ENCODE measurements at places on chromosomes 2 and 18.

- H3K4me3 ChIP-seq = no peak overlapping the region
- DNase-seq = no peak
- no peaks in the 10 kb centered on the region for H3K4me1 ChIP-seq
- no peak overlapping the region for H3K27ac ChIP-seq
Measured at GRCh38 chr18:36096955-36097354, 29.6 kb upstream of the RPRD1A start.

DNA sequence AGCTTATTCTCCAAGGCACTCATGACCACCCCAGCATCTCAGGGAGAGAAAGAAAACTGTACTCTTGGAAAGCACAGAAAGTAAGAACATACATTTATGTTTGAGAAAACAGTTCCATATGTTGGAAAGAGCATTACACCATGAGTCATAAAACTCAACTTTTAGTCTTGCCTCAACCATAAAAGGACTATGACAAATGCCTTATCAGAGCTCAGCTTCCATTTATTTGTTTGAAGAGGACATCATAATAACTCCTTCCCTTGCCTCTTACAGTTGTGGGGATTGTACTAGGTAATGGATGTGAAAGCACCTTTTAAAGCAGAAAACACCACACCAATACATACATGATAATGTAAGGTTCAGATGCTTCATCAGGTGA lies 370.8 kb downstream of the LNPK start:
- no peak overlapping the region for H3K4me3 ChIP-seq
- no peak overlapping the region for H3K27ac ChIP-seq
- no peaks in the 10 kb centered on the region for H3K27me3 ChIP-seq
- no peaks in the 10 kb centered on the region for H3K4me1 ChIP-seq
- no peaks in the 10 kb centered on the region for H3K36me3 ChIP-seq
- no peak for DNase-seq

DNA sequence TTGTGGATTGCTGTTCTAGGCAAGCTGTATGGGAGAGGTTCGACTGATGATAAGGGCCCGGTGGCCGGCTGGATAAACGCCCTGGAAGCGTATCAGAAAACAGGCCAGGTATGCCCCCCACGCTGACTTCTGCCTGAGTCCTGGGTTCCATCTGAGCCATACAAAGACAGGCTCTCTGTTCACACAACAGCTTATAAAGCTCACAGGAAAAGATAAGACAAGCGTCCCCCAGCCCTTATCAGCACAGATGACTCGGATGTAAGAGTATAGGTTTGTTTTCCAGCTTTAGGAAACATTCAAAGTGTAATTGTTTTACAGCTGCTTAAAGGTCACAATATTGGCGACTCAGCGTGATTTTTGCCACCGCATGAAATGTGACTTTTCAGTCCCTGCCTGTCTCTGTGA lies 12.7 kb downstream of the CNDP2 start:
- no peaks in the 10 kb centered on the region for H3K27me3 ChIP-seq
- H3K36me3 ChIP-seq = peaks cover 4% of the 10 kb centered on the region
- peaks cover 9% of the 10 kb centered on the region for H3K4me1 ChIP-seq
- H3K4me3 ChIP-seq = no peak overlapping the region

DNA sequence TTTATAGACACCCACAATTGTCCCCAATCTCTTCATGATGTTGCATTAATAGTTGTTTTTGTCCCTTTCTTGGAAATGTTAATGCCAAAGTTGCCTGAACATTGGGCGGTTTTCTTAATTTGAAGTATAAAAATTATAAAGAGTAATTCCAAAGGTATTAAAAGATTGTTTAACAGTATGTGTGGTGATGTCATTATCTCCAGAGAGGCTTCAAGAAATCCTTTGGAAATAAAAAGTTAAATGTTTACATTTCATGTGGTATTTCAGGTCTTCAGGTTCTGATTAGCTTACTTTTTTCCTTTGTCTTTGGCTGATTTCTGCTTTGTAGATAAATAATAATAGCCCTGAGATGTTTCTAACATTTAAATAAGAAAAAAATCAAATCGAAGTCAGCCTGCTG lies 29.3 kb upstream of the NOSTRIN start:
- H3K4me1 ChIP-seq = no peaks in the 10 kb centered on the region
- no peak for DNase-seq
- H3K27me3 ChIP-seq = no peaks in the 10 kb centered on the region
- H3K27ac ChIP-seq = no peak overlapping the region
- no peak overlapping the region for H3K4me3 ChIP-seq

GRCh38 chr2:173929441-173929840 lies 35.7 kb downstream of the SP3 start:
- peaks cover 10% of the 10 kb centered on the region for H3K36me3 ChIP-seq
- peaks cover 16% of the 10 kb centered on the region for H3K4me1 ChIP-seq
- H3K27ac ChIP-seq = peak overlapping the region; percentile 60
- DNase-seq = no peak
- no peak overlapping the region for H3K4me3 ChIP-seq
- H3K27me3 ChIP-seq = no peaks in the 10 kb centered on the region

GRCh38 chr2:31304816-31305215 lies 70.9 kb downstream of the EHD3 start:
- H3K4me3 ChIP-seq = no peak overlapping the region
- peaks cover 11% of the 10 kb centered on the region for H3K27me3 ChIP-seq
- no peaks in the 10 kb centered on the region for H3K36me3 ChIP-seq
- no peaks in the 10 kb centered on the region for H3K4me1 ChIP-seq
- no peak overlapping the region for H3K27ac ChIP-seq
- DNase-seq = no peak

- no peak overlapping the region for H3K27ac ChIP-seq
- H3K27me3 ChIP-seq = no peaks in the 10 kb centered on the region
- no peak overlapping the region for H3K4me3 ChIP-seq
- no peaks in the 10 kb centered on the region for H3K36me3 ChIP-seq
- no peak for DNase-seq
Measured at GRCh38 chr2:233668605-233669260, 3.0 kb upstream of the UGT1A9 start.

DNA sequence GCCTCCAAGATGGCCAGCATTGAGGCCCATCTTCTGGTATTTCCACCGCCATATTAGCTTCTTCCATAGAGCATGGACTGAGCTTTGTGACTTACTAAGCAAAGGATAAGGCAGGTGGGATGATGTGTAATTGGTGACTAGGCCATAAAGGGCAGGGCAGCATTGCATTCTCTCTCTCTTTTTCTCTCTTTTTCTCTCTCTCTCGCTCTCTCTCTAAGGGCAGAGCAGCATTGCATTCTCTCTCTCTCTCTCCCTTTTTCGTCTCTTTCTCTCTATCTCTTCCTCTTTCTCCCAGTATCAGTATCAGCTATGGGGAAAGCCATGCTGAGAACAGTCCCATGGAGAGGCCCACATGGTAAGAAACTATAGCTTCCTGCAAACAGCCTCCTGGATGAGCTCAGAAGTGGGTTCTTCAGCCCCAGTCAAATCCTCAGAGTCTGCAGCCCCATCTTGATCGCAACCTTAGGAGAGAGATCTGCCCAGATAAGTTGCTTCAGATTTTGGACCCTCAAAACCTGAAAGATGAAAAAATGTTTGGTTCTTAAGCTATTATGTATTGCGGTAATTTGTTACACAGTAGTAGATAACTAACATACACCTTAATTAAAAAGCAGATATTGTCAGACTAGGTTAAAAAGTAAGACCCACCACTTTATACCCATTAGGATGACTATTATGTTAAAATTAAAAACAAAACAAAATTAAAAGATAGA lies 39.1 kb upstream of the MYCN start:
- no peak overlapping the region for H3K4me3 ChIP-seq
- H3K27ac ChIP-seq = no peak overlapping the region
- DNase-seq = no peak
- peaks cover 5% of the 10 kb centered on the region for H3K4me1 ChIP-seq
- no peaks in the 10 kb centered on the region for H3K27me3 ChIP-seq
- H3K36me3 ChIP-seq = peaks cover 19% of the 10 kb centered on the region

GRCh38 chr18:7931763-7932162 lies 364.6 kb downstream of the PTPRM start:
- no peak for DNase-seq
- no peaks in the 10 kb centered on the region for H3K27me3 ChIP-seq
- no peaks in the 10 kb centered on the region for H3K36me3 ChIP-seq
- H3K4me3 ChIP-seq = no peak overlapping the region
- H3K27ac ChIP-seq = no peak overlapping the region
- H3K4me1 ChIP-seq = peaks cover 9% of the 10 kb centered on the region

DNA sequence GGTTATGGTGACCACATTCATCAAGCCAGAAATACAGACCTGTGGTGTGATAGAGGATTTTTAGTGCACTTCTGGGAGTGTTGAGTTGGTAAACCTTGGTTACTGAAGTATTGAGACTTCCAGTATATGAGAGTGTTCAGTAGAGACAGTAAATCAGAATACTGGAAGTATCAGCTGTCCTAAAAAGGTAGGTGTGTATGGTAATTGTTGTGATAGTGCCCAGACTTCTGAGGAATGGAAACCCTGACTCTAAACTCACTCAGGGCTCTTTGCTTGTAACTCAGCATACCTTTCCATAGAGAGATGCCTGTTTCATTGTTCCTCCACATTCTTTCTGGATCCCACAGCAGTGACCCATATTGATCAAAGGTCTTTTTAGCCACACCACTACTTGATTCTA lies 217.1 kb downstream of the SETBP1 start:
- no peak for DNase-seq
- H3K27ac ChIP-seq = no peak overlapping the region
- H3K27me3 ChIP-seq = no peaks in the 10 kb centered on the region
- H3K4me3 ChIP-seq = no peak overlapping the region
- peaks cover 41% of the 10 kb centered on the region for H3K4me1 ChIP-seq

GRCh38 chr2:236370847-236371409 lies 106.7 kb upstream of the ASB18 start:
- DNase-seq = no peak
- H3K4me1 ChIP-seq = peaks cover 21% of the 10 kb centered on the region
- H3K27me3 ChIP-seq = peaks cover 19% of the 10 kb centered on the region
- no peak overlapping the region for H3K27ac ChIP-seq
- no peak overlapping the region for H3K4me3 ChIP-seq

DNA sequence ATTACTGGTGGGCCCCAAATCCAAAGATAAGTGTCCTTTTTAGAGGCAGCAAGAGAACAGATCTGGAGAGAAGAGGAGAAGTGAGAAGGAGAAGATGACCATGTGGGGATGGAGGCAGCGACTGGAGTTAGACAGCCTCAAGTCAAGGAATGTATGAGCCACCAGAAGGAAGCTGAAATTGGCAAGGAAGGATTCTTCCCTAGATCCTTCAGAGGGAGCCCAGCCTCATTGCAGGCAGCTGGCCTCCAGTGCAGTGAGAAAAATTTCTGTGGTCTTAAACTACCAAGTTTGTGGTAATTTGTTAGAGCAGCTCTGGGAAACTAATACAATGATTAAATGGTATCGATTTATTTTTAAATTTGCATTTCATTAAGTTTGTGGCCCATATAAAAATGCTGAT lies 167.9 kb downstream of the NCKAP5 start:
- DNase-seq = no peak
- H3K27me3 ChIP-seq = no peaks in the 10 kb centered on the region
- H3K4me1 ChIP-seq = peaks cover 12% of the 10 kb centered on the region
- no peak overlapping the region for H3K27ac ChIP-seq

DNA sequence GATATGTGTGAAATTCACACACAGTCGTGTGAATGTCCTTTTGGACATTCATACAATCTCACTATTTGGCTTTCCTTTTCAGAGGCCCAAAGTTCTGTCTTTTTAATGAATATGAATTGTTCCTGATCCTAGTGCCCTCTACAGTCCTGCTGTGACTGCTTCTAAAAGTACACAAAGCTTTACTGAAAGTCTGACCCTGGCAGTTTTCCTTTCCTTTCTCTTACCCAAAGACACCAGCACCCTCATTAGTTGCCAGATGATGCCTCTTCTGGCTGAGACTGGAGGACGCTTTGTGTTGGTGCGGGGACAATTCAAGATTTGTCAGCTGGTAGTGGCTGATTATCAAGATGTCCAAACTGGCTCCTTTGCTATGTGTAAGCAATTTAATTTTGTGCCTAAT lies 81.8 kb upstream of the CDCA7 start:
- peaks cover 3% of the 10 kb centered on the region for H3K36me3 ChIP-seq
- H3K27me3 ChIP-seq = no peaks in the 10 kb centered on the region
- H3K4me3 ChIP-seq = no peak overlapping the region
- DNase-seq = no peak

DNA sequence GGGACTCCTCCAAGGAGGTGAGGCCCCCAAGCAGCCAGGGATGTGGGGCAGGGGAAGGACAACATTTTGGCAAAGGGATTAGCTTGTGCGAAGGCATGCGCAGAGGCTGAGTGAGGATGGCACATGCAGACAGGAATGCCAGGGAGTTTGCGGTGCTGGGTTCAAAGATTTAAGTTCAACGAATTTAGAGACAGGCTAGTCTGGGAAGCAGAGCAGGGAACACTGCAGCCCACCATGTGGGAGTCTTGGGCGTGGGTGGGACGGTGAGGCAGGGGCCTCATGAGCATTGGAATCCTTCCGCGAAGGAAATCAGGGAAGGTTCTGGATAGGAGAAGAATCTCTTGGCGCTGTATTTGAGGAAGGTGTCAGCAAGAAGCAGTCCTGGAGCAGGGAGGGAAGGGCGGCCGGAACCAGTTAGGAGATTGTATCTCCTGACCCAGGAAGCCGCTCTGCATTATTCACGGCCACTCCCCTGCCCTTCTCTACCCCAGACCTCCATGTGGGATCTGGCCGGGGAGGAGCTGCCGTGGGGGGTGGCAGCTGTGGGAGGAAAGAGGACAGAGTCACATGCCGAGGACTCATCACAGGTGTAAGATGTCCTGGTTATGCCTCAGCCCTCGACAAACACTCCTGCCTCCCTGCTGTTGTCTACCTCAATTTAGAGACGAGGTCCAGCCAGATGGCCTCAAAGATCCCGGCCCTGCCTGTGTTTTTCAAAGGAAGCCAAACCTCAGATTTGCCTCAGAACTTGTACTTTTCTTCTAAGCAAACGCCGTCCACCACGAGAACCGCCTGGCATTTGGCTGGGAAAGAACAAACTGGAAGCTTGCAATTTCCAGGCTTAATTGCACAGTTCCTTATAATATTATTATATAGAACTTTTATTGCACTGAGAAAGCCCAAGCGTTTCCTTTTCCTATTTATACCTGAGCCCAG lies 123.7 kb upstream of the SMAD2 start:
- DNase-seq = no peak
- H3K4me1 ChIP-seq = peaks cover 4% of the 10 kb centered on the region
- no peak overlapping the region for H3K4me3 ChIP-seq
- H3K27ac ChIP-seq = no peak overlapping the region
- no peaks in the 10 kb centered on the region for H3K36me3 ChIP-seq

- DNase-seq = no peak
- H3K4me1 ChIP-seq = peaks cover 15% of the 10 kb centered on the region
- H3K4me3 ChIP-seq = no peak overlapping the region
- H3K36me3 ChIP-seq = no peaks in the 10 kb centered on the region
- H3K27me3 ChIP-seq = no peaks in the 10 kb centered on the region
Measured at GRCh38 chr2:215447056-215447455, 11.2 kb upstream of the FN1 start.
